Esophagus mucosa (tissue), 1 donor: ENCODE measurements at places on chromosomes 7 and 10. TPM values are rescaled to one million over a fixed set of nuclear protein-coding genes. Genes with fewer than 3 reads are reported as not detected.

EMX2 gene
- total RNA-seq, result not detected

DNA sequence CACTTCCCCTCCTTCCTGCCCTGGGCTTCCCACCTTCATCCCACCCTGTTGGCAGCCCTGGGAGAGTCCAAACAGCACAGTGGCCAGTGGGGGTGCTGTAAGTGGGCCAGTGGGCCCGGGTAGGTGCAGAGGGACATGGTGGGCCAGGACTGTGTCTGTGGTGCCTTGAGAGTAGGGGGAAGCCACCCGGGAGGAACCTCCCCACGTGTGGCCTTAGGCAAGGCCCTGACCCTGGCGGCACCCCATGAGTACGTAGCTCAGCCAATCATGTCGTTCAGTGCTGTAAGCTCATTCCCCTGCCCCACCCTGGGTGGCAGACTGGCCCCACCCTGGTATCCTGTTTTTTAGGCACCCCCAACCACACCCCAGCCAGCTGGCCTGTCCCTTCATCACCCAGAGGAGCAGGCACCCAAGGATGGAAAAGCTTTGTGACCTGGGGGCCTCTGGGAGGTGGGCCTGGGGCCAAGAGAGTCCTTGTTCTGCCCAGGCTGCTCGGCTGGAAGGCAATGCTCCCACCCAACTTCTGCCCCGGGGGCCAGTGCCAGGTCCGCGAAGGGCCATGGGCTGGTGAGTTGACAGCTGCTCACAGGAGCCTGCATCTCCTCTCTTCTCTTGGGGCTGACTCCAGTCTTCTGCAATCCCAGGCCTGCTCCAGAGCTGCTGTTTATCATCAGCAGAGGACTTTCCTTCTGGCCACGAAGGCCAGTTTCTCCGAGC, 41.6 kb downstream of the TSPAN15 start:
- peak; percentile 7 for ATAC-seq

SEMA3D gene
- 0.16 TPM for total RNA-seq

DNA sequence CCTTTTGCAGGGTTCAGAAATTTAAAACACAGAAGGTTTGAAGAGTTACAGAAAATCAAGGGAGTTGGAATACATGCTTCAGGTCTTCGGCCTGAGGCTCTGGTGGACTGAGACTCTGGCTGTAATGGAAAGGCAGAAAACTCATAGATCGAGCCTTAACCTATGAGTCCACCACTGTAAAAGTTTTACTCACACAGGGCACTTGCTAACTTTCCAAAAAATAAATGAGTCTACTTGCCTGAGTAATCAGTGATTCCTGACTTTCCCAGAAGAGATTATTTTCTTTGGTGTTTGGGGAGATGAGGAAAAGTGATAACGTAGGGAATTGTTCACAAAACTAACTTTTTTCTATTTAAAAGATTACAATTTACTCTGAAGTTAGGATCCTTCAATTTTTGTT, 108.0 kb downstream of the MBL2 start:
- no peak for ATAC-seq

ZNF853 gene
- 0.24 TPM for total RNA-seq

GRCh38 chr7:159112136-159113011, 32.3 kb downstream of the VIPR2 start:
- peak; percentile 20 for ATAC-seq

DNA sequence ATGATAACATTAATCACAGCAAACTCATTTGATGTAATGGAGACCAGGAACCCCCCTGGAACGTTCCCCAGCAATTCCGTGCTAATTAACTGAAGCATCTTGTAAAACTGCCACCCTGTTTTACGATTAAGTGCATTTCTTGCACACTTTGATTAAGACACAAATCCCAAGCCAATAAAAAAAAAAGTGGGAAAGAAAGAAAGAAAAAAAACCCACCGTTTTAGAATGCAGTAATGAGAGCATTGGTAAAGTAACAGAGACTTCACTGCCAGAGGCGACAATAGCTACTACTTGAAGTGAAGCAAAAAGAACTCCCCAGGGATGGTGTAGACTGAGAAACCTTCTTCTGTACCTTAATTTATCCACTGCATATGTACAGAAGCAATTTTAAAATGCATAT, 616.1 kb downstream of the PTPRN2 start:
- ATAC-seq, result no peak

UTF1 gene
- total RNA-seq, result not detected

DNA sequence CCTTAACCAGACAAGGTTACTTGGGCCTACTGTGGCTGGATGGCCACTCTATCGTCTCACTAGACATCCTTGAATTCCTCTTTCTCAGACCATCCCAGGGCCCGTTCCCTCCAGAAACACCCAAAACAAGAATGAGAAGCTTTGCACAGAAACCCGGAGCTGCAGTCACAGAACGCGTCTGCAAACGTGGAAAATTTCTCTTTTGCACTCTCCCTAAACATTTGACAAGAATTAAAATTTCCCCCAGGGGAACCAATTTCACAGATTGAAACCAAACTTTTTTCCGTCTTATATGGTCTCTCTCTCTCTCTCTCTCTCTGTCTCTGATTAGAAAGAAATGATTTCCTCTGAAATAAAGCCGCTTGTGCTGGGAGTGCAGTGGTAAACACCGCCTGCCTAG, 120.7 kb downstream of the MKX start:
- ATAC-seq, result no peak

- ATAC-seq, result no peak
Measured at GRCh38 chr10:118807512-118808305, 52.9 kb upstream of the CACUL1 start.

HMX3 gene
- not detected for total RNA-seq

FHIP2A gene
- 7.9 TPM for total RNA-seq

ANXA8L1 gene
- total RNA-seq, result 193 TPM

CUL1 gene
- 29.0 TPM for total RNA-seq

- no peak for ATAC-seq
Measured at GRCh38 chr7:140330595-140330994, 67.7 kb downstream of the SLC37A3 start.

GRCh38 chr10:78278058-78278404, 244.4 kb downstream of the RPS24 start:
- ATAC-seq, result no peak

DNA sequence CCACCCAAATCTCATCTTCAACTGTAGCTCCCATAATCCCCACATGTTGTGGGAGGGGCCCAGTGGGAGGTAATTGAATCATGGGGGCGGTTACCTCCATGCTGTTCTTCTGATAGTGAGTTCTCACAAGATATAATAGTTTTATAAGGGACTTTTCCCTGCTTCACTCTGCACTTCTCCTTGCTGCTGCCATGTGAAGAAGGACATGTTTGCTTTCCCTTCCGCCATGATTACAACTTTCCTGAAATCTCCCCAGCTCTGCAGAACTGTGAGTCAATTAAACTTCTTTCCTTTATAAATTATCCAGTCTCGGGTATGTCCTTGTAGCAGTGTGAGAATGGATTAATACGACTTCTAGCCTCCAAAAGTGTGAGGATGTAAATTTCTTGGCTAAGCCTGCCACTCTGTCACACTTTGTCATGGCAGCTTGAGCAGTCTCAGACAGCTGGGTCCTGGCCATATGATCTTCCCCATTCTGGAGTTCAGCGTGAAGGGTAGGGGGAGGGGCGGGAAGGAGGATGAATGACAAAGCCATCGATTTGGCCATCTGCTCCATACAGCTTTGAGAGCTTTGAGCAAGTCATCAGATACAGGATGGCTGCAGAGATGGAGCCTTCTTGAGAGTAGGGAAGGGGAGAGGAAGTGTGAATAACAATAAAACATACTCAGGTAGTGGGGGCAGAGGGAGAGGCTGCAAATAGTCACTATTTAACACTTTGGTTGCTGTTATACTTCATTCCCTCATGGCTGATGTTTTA, 19.1 kb upstream of the INPP5F start:
- no peak for ATAC-seq
